SK-N-SH (cell line): ENCODE measurements at places on chromosomes 11 and 22. TPM values are rescaled to one million over a fixed set of nuclear protein-coding genes. Genes with fewer than 3 reads are reported as not detected.

Gene MMP27
- not detected in 2 replicates for polyA plus RNA-seq

Gene LMF2
- 34.3 and 42.8 TPM in 2 replicates for polyA plus RNA-seq

Gene APOBEC3H
- polyA plus RNA-seq: 0.18 and 0.49 TPM in 2 replicates

Gene DLAT
- polyA plus RNA-seq: 14.4 and 17.8 TPM in 2 replicates

Gene HSPB2
- polyA plus RNA-seq: not detected in 2 replicates

Gene ABCG4
- polyA plus RNA-seq: 0.50 and 0.72 TPM in 2 replicates

DNA sequence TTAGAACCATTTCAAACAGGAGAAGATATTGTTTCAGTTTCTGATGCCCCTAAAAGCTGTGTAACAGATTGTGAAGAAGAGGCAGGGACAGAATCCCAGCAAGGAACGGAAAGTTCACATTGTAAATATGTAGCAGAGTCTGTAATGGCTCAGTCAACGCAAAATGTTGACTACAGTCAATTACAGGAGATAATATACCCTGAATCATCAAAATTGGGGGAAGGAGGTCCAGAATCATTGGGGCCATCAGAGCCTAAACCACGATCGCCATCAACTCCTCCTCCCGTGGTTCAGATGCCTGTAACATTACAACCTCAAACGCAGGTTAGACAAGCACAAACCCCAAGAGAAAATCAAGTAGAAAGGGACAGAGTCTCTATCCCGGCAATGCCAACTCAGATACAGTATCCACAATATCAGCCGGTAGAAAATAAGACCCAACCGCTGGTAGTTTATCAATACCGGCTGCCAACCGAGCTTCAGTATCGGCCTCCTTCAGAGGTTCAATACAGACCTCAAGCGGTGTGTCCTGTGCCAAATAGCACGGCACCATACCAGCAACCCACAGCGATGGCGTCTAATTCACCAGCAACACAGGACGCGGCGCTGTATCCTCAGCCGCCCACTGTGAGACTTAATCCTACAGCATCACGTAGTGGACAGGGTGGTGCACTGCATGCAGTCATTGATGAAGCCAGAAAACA lies 40.8 kb downstream of the IGLL1 start:
- peak overlapping the region; percentile 47; the same call in 1 of the 2 replicates for H3K27ac ChIP-seq
- H3K4me1 ChIP-seq: peaks cover 14% of the 10 kb centered on the region; the same call in 1 of the 2 replicates
- no peaks in the 10 kb centered on the region for H3K27me3 ChIP-seq
- peak; percentile 71 for DNase-seq
- H3K4me3 ChIP-seq: peak overlapping the region; percentile 41; the same call in 1 of the 2 replicates

DNA sequence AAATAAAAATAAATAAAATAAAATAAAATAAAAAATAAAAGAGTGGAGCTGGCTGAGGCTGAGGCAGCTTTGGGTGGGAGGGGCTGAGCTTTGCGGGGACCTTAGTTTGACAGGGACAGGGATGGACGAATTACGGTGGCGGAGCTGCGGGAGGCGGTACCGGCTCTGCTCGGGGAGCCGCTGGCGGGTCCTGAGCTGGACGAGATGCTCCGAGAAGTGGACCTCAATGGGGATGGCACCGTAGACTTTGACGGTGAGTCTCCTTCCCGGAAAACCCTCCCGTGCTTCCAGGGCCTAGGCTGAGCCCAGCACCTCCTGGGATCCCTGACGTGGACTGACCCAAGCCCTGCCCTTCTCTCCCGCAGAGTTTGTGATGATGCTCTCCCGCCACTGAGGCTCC lies 3.1 kb downstream of the CABP4 start:
- no peaks in the 10 kb centered on the region for H3K36me3 ChIP-seq
- no peaks in the 10 kb centered on the region for H3K4me1 ChIP-seq
- H3K27ac ChIP-seq: no peak overlapping the region
- no peak overlapping the region for H3K4me3 ChIP-seq
- no peaks in the 10 kb centered on the region for H3K27me3 ChIP-seq

- no peaks in the 10 kb centered on the region for H3K36me3 ChIP-seq
- no peaks in the 10 kb centered on the region for H3K4me1 ChIP-seq
- no peak for DNase-seq
- H3K4me3 ChIP-seq: no peak overlapping the region
- no peak overlapping the region for H3K27ac ChIP-seq
Observed at GRCh38 chr11:108003623-108004022, 5.1 kb upstream of the CUL5 start.

- DNase-seq: no peak
- no peak overlapping the region for H3K27ac ChIP-seq
- H3K36me3 ChIP-seq: no peaks in the 10 kb centered on the region
- H3K27me3 ChIP-seq: no peaks in the 10 kb centered on the region
Observed at GRCh38 chr22:30435674-30436126, 10.1 kb downstream of the MTFP1 start.

- peak overlapping the region; percentile 75 for H3K4me3 ChIP-seq
- no peaks in the 10 kb centered on the region for H3K27me3 ChIP-seq
- DNase-seq: peak; percentile 93
- H3K36me3 ChIP-seq: peaks cover 10% of the 10 kb centered on the region
Observed at GRCh38 chr11:69638941-69639681, 1.8 kb upstream of the CCND1 start.

DNA sequence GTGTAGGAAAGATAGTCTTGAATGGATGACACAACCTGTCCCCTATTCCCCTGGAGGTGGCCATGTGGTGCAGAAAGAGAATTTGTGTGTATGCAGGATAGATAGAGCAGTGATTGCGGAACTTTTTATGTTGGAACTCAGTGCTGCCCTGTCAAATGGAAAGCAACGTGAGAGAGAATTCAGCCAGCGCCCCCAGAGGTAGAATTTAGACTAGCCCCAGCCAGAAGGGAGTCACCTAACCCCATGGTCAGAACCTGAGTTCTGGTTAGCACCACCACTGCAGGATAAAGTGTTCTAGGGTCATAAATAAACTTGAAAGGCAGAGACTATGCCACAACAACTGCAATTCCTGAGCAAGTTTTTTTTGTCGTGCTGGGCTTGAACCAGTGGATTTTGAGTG lies 152.9 kb upstream of the GRIA4 start:
- no peaks in the 10 kb centered on the region for H3K36me3 ChIP-seq
- H3K4me1 ChIP-seq: no peaks in the 10 kb centered on the region
- H3K27ac ChIP-seq: no peak overlapping the region
- H3K27me3 ChIP-seq: no peaks in the 10 kb centered on the region

DNA sequence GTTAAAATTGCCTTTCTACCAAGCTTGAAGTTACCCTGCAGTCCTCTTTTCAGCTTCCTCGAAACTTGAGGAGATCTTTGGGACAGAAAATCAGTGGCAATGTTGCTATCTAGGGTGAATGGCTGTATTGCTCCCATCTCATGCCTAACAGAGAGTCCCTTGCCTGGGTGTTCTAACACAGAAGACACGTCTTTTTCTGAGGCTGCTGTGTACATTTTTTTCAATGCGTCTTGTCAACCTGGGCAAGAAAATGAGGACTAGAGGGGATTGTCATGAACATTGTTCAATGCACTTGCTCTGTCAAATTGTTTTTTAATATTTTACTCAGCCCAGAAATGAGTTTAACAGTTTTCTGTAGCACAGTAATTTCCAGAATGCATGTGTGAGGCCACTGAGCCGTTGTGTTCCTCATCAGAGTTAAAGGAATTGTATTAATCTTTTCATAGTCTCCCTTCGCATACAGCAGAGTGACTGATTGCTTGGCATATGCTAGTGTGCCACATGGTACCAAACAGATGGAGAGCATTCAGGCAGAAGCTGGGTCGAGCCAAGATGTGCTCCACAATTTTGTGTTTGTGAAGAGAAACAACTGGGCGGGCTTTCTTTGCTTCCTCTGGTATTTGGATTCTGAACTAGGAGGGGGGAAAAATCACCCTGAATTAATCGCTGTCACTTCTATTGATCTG lies 86.0 kb downstream of the CASP12 start:
- H3K27me3 ChIP-seq: no peaks in the 10 kb centered on the region
- H3K4me1 ChIP-seq: no peaks in the 10 kb centered on the region
- no peak for DNase-seq
- H3K36me3 ChIP-seq: no peaks in the 10 kb centered on the region
- no peak overlapping the region for H3K4me3 ChIP-seq

GRCh38 chr11:24903555-24903954 lies 406.7 kb downstream of the LUZP2 start:
- no peak for DNase-seq
- H3K27me3 ChIP-seq: no peaks in the 10 kb centered on the region
- H3K4me3 ChIP-seq: no peak overlapping the region
- no peaks in the 10 kb centered on the region for H3K4me1 ChIP-seq
- H3K36me3 ChIP-seq: no peaks in the 10 kb centered on the region

- H3K4me1 ChIP-seq: peaks cover 27% of the 10 kb centered on the region; the same call in 1 of the 2 replicates
- H3K4me3 ChIP-seq: peak overlapping the region; percentile 68
- peaks cover 7% of the 10 kb centered on the region for H3K36me3 ChIP-seq
- no peaks in the 10 kb centered on the region for H3K27me3 ChIP-seq
- peak; percentile 54 for DNase-seq
Observed at GRCh38 chr22:20080776-20081654, 974 bp downstream of the DGCR8 start.

DNA sequence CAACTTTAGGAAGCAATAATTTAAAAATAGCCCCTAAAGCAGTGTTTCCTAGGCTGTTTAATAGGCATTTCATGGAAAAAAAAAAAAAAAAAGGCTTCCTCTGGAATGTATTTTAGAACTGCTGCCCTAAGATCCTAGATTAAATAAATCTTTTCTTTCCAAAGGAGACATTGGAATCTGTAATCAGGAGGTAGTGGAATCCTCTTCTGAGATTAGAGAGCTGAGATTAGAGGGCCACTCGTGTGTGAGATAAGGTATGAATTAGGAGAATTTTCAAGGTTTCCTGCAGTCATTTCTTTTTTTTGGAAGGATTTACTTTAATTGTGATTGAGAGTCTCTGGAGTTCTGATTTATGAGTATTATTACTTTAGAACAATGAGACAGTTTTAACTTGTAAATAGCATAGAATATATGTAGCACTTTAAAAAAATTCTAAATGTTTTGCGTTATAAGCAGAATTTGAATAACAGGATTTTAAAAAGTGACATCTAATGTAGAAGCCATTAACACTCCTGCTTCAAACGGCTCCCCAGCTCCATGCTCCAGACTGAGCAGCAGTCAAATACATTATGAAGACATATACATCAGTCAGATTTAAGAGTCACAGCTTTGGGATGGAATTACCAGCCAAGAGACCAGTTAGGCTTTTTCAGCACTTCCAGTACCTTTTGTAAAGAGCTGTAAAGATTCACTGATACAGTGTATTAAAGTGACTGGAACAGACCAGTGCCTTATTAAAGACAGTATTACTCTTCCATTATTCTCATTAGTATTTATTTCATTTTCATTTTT lies 5.0 kb downstream of the EED start:
- DNase-seq: no peak
- peaks cover 11% of the 10 kb centered on the region for H3K4me1 ChIP-seq
- no peak overlapping the region for H3K4me3 ChIP-seq
- peaks cover 15% of the 10 kb centered on the region for H3K36me3 ChIP-seq
- no peaks in the 10 kb centered on the region for H3K27me3 ChIP-seq

GRCh38 chr11:1573903-1574237 lies 1.8 kb upstream of the DUSP8 start:
- H3K4me3 ChIP-seq: peak overlapping the region; percentile 59; the same call in 1 of the 2 replicates
- no peaks in the 10 kb centered on the region for H3K36me3 ChIP-seq
- peaks cover 4% of the 10 kb centered on the region; the same call in 1 of the 2 replicates for H3K27me3 ChIP-seq
- peak; percentile 62 for DNase-seq

GRCh38 chr22:20782596-20783299 lies 8.8 kb downstream of the SERPIND1 start:
- H3K36me3 ChIP-seq: peaks cover 14% of the 10 kb centered on the region
- H3K4me3 ChIP-seq: no peak overlapping the region
- H3K4me1 ChIP-seq: no peaks in the 10 kb centered on the region
- DNase-seq: no peak
- H3K27ac ChIP-seq: no peak overlapping the region
- no peaks in the 10 kb centered on the region for H3K27me3 ChIP-seq

- H3K27ac ChIP-seq: no peak overlapping the region
- no peak overlapping the region for H3K4me3 ChIP-seq
- no peaks in the 10 kb centered on the region for H3K27me3 ChIP-seq
- DNase-seq: no peak
Observed at GRCh38 chr11:127464325-127464724, 463.8 kb upstream of the KIRREL3 start.

DNA sequence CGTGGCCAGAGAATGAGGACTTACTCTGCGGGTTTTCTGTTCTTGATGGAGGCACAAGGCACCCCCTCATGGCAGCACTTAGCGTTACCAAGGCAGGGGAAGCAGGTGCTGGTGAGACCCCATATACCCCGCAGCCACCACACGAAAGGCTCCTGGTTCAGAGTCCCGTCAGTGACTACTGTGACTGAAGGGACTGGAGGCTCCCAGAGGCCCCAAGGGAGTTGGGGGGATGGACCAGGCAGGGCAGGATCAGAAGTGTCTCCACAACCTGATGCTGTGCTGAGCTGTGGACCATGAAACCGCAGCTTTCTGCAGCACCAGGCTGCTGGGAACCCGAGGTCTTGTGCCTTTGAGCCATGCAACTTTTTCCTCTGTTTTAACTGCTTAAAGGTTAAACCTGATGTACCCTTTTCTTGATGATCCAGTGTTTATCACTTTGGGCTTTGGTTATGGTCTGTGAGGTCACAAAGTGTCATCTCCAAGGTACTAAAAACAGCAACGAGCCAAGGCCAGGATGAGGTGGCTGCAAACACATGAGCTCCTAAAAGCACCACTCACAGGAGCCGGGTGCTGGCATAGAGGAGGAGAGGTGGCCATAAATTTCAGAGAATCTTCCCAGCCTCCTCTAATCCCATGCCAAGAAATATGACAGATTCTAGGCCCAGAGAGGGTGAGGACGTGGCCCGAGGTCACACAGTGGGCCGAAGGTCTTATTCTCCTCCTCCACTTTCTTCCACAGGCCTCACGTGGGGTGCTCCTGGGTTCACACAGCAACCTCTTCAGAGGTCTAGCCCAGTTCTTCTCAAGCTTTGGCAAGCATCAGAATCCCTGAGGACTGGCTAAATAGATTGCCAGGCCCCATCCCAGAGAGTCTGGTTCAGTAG lies 4.2 kb upstream of the LRRC32 start:
- H3K36me3 ChIP-seq: no peaks in the 10 kb centered on the region
- no peak for DNase-seq
- no peak overlapping the region for H3K27ac ChIP-seq
- no peaks in the 10 kb centered on the region for H3K27me3 ChIP-seq
- peaks cover 17% of the 10 kb centered on the region; the same call in 1 of the 2 replicates for H3K4me1 ChIP-seq
- H3K4me3 ChIP-seq: no peak overlapping the region

GRCh38 chr11:22699388-22699787 lies 33.0 kb downstream of the GAS2 start:
- H3K4me3 ChIP-seq: no peak overlapping the region
- H3K36me3 ChIP-seq: no peaks in the 10 kb centered on the region
- no peaks in the 10 kb centered on the region for H3K27me3 ChIP-seq
- no peak for DNase-seq
- no peaks in the 10 kb centered on the region; the same call in 1 of the 2 replicates for H3K4me1 ChIP-seq
- no peak overlapping the region for H3K27ac ChIP-seq

- no peaks in the 10 kb centered on the region for H3K27me3 ChIP-seq
- peaks cover 83% of the 10 kb centered on the region for H3K36me3 ChIP-seq
- no peak overlapping the region for H3K4me3 ChIP-seq
- no peak for DNase-seq
Observed at GRCh38 chr22:27886843-27887151, 32.3 kb downstream of the PITPNB start.

DNA sequence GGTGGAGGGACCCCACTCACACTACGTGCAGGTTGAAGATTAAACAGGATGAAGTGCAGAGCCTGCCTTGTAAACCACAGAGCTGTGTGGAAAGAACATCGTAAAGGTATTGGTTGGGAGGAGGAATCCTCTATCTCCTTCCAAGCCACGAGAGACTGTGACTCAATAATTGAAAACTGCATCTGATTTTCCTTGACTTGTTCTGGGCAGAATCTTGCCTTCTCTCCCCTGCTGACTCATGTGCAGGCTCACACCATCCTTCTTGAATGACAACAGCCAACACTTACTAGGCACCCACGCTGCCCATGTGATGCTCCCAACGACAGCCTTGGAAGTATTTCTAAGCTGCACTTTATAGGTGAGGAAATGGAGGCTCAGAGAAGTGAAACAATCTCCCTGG lies 563.0 kb downstream of the MIAT start:
- no peaks in the 10 kb centered on the region for H3K36me3 ChIP-seq
- H3K4me3 ChIP-seq: no peak overlapping the region
- H3K27ac ChIP-seq: no peak overlapping the region
- 0 out of 2 replicates have a peak, but pooled peaks cover 5% of the 10 kb centered on the region for H3K4me1 ChIP-seq
- H3K27me3 ChIP-seq: no peaks in the 10 kb centered on the region
- no peak for DNase-seq
